ENCODE measurements at places on chromosomes 12 and 14.

GRCh38 chr14:74064883-74065282 lies 19.4 kb downstream of the ALDH6A1 start:
- no peaks in the 10 kb centered on the region for H3K4me1 ChIP-seq
- no peak overlapping the region for H3K4me3 ChIP-seq
- peaks cover 69% of the 10 kb centered on the region for H3K36me3 ChIP-seq
- DNase-seq = no peak

DNA sequence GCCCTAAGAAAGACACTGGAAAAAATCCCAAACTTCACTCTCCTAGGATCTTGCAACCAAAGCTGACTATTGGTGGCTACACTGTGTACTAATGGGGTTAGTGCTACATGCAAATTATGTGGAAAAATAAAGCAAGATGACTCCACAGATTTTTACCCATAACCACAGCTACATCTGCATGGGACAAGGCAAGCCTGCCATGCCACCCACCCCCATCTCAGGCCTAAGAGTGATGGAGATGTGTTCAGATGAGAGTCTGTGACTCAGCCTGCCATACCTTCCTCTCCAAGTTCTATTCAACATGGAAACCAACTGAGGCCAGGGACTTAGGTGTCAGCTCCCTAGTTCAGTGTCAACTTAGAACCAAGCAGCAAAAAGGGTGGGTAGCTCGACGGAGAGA lies 206.2 kb downstream of the PELI2 start:
- no peaks in the 10 kb centered on the region for H3K36me3 ChIP-seq
- no peaks in the 10 kb centered on the region for H3K27me3 ChIP-seq

DNA sequence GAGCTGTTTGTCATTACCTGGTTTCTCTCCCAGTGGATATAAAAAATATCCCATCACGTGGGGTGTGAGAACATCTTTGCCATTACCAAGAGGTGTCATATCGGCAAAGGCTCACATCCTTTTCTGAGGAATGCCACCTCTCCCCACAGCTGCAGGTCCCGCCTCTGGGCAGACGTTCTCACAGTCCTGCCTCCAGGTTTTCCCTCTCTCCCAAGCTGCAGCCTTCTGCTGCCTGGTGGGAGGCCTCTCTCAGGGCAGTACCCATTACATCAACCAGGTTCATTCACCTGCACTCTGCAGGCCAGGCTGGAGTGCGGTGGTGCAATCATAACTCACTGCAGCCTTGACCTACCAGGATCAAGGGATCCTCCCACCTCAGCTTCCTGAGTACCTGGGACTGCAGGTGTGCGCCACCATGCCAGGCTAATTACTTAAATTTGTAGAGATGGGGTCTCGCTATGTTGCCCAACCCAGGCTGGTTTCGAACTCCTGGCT lies 15.0 kb upstream of the TMEM119 start:
- peak; percentile 36 for DNase-seq
- no peak overlapping the region for H3K27ac ChIP-seq
- no peaks in the 10 kb centered on the region for H3K36me3 ChIP-seq
- H3K27me3 ChIP-seq = peaks cover 2% of the 10 kb centered on the region
- peaks cover 48% of the 10 kb centered on the region for H3K4me1 ChIP-seq

DNA sequence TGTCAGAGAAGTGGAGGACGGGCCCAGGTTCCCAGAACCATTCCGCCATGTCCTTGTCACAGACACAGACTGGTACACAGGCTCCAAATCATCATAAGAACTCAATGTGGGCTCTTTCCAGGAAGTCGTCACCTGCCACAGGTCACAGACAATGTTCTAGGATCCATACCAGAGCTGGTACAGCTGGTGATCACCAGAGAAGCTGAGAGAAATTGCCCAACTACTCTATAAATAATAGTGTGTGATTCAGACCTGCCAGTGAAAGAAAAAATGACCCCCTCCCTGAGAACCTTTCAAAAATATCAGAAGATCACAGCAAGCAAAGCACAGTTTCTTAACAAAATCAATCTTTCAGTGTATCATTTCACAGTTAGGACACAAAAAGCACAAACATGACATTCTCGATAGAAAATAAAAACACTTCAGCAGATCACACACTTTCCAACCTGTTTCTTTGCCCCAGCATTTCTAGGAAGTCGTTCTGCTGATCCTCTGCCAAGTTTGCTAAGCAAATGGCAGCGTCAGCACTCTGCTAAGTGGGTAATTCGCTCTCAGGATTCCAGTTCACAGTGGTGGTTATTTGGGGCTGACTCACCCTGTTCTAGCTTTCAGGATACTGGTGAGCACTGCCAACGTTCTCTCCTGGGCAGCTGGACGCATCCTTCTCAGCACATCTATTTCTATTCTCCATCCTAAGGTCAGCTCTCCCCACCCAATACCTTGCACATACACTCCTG lies 223.3 kb upstream of the SFSWAP start:
- H3K4me3 ChIP-seq = no peak overlapping the region
- H3K4me1 ChIP-seq = no peaks in the 10 kb centered on the region
- H3K27me3 ChIP-seq = no peaks in the 10 kb centered on the region
- no peaks in the 10 kb centered on the region for H3K36me3 ChIP-seq

GRCh38 chr14:59417311-59417710 lies 47.9 kb downstream of the GPR135 start:
- H3K27ac ChIP-seq = no peak overlapping the region
- no peaks in the 10 kb centered on the region for H3K27me3 ChIP-seq
- peaks cover 4% of the 10 kb centered on the region for H3K4me1 ChIP-seq
- no peaks in the 10 kb centered on the region for H3K36me3 ChIP-seq

GRCh38 chr14:69317102-69317755 lies 57.3 kb downstream of the GALNT16 start:
- H3K27ac ChIP-seq = peak overlapping the region; percentile 51
- no peaks in the 10 kb centered on the region for H3K36me3 ChIP-seq
- no peaks in the 10 kb centered on the region for H3K27me3 ChIP-seq
- H3K4me1 ChIP-seq = no peaks in the 10 kb centered on the region

GRCh38 chr12:29320295-29321085 lies 60.5 kb downstream of the ERGIC2 start:
- H3K27me3 ChIP-seq = no peaks in the 10 kb centered on the region
- H3K4me1 ChIP-seq = peaks cover 8% of the 10 kb centered on the region
- H3K4me3 ChIP-seq = no peak overlapping the region
- H3K27ac ChIP-seq = no peak overlapping the region
- H3K36me3 ChIP-seq = no peaks in the 10 kb centered on the region

DNA sequence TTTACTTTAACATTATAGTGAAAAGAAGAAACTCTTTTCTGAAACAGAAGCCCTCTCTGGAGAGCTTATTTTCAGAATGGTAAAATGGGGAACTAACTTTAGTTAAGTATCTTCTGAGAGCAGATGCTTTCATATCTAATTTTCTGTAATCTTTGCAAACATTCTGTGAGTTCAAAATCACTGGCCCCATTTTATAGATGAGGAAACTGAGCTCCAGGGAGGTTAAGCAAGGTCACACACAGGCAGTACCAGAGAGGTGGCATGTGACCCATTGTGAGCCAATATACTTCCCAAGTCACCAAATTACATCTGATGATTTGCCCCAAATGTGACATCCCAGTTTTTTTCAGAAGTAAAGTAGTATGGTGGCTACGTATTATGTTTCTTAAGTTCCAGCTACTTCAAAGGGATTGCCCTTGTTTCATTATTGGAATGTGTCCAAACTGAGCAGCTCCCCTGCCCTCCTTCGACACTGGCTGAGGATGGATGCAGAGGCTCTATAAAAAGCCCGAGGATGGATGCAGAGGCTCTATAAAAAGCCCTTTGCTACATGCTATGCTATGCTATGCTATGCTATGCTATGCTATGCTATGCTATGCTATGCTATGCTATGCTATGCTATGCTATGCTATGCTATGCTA lies 36.2 kb upstream of the NUDT4 start:
- H3K36me3 ChIP-seq = no peaks in the 10 kb centered on the region
- no peak for DNase-seq
- no peak overlapping the region for H3K4me3 ChIP-seq
- H3K27ac ChIP-seq = no peak overlapping the region
- no peaks in the 10 kb centered on the region for H3K4me1 ChIP-seq

DNA sequence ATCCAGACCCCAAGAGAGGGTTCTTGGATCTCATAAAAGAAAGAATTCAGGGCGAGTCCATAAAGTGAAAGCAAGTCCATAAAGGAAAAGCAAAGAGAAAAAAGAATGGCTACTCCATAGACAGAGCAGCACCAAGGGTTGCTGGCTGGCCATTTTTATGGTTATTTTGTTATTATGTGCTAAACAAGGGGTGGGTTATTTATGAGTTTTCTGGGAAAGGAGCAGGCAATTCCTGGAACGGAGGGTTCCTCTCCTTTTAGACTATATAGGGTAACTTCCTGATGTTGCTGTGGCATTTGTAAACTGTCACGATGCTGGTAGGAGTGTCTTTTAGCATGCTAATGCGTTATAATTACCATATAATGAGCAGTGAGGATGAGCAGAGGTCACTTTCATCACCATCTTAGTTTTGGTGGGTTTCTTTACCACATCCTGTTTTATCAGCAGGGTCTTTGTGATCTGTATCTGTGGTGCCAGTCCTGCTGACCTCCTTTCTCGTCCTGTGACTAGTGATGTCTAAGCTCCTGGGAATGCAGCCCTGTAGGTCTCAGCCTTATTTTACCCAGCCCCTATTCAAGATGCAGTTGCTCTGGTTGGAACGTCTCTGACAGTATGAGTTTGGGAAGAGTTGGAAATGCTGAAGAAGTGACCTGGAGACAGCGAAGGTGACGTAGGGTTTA lies 100.5 kb downstream of the ZNF664 start:
- no peak overlapping the region for H3K27ac ChIP-seq
- H3K4me3 ChIP-seq = no peak overlapping the region
- no peaks in the 10 kb centered on the region for H3K27me3 ChIP-seq
- H3K4me1 ChIP-seq = no peaks in the 10 kb centered on the region
- DNase-seq = no peak

DNA sequence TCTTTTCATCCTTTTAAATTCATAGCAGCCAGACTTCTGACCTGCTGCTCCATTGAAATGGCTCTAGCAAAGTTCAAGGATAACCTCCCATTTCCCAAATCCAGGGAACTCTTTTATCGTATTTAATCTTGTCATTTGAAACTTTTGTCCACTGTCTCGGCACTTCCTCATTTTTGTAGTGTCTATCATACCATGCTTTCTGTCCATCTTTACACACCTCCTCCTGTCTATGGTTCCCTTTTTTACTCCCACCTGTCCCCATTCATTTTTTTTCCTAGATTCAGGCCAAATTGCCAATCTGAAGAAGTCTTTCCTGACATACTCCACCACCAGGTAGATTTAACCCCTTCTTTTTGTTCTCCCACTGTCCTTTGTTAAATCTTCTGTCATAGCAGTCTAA lies 31.0 kb downstream of the NFYB start:
- peaks cover 12% of the 10 kb centered on the region for H3K4me1 ChIP-seq
- no peak for DNase-seq

DNA sequence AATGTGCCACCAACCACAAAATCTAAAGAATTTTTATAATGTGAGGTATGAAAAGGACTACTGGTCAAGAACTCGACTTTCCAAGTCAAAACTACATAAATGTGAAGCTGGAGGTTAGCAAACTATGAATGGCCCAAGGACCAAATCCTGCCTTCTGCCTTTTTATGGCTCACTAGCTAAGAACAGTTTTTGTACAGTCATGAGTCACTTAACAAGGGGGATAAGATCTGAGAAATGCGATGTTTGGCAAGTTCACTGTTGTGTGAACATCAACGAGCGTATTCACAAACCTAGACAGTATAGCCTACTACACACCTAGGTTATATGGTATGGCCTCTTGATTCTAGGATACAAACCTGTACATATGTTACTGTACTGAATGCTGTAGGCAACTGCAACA lies 28.2 kb downstream of the FERMT2 start:
- H3K27ac ChIP-seq = no peak overlapping the region
- H3K4me3 ChIP-seq = no peak overlapping the region
- H3K36me3 ChIP-seq = no peaks in the 10 kb centered on the region
